DMS 273 treated with DMSO at 0.1 percent for 48 hours (cell line): ENCODE measurements at places on chromosomes 7 and 10.

GRCh38 chr7:3892157-3892556, 591.1 kb downstream of the SDK1 start:
- no peak for DNase-seq

DNA sequence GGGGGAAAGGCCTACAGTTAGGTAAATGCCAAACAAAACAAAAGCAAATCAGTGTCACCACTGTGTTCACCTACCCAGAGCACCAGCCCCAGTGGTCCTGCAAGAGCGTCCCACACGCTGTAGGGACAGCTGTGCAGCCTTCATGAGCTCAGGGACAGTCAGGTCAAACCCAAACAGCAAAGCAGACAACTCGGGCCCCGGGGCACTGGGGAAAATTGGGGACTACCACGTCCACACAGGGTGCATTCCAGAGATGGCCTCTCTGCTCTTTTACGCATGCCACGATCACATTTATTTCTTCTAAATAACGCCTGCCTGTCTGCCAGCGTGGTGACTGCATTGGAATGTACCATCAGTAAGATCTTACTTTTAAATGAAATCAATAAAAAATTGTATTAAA, 21.7 kb downstream of the EBF3 start:
- DNase-seq, result no peak

DNA sequence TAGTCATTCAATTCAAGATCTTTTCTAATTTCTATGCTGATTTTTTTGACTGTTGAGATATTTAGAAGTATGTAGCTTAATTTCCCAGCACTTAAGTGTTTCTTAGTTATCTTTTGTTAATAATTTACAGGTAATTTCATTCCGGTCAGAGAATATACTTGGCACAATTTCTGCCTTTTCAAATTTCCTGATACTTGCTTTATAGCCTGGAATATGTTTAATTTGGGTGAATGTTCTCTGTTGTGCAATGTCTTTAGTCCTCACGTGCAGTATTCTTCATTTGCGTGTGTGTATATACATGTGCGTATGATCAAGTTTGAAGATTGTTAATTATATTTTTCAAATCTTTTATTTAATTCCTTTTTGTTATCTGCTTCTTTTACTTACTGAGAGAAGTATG, 989.3 kb downstream of the LRMDA start:
- no peak for DNase-seq

GRCh38 chr10:101941871-101942270, 98.3 kb upstream of the KCNIP2 start:
- DNase-seq, result no peak

DNA sequence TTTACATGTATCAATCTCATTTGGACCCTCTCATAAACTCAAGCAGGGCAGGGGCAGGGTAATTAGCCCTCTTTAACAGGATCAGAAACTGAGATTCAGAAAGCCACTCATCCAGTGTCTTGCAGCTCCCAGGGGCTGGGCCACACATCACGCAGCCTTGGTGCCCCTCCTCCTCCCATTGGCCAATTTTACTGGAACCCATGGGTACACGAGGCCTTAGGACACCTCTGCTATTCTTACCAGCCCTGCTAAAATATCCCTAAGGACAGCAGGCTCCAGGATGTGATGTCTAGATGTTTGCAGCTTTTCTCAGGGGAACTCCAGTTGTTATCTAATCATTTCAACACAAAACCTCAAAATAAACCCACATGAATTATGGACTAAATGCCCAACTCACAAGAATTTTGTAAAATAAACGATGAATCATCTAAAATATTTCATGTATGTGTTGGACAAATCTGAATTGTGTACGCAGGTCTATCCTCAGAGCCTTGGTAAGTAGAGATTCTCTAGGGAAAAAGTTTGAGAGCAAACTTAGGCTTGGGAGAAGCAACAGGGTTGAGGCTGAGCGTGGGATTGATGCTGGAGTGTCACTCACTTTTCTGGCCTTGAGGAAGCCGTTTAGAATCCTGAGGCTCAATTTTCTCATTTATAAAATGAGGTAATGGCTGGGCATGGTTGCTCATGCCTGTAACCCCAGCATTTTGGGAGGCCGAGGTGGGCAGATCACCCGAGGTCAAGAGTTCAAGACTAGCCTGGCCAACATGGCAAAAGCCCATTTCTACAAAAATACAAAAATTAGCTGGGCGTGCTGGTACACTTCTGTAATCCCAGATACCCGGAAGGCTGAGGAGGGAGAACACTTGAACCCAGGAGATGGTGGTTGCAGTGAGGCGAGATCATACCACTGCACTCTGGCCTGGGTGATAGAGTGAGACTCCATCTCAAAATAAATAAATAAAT, 69.7 kb upstream of the TNS3 start:
- no peak for DNase-seq
